ENCODE measurements at places on chromosomes 16 and 17.

GRCh38 chr17:39687101-39687545 lies 734 bp downstream of the PGAP3 start:
- no peak for DNase-seq

- no peak for DNase-seq
These were observed 495 bp upstream of the CMTR2 start for GRCh38 chr16:71289732-71290062.

DNA sequence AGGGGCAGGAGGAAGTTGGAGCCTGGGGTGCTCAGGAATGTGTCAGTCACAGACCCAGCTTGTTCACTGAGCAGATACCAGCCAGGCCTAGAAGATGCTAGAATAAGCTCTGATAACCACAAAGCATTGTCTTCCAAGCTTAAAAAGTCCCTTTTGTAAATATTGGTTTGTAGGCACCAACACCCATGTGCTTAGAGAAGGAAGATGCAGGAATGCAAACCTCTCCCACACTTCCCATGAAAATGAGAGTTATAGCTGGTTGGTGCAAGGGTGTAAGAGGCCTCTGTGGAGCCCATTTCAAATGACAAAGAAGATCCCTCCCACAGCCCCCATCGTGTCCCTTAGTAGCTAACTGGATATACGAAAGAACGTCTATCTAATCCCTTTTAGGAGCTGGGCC lies 210.3 kb downstream of the C16orf78 start:
- DNase-seq = no peak

DNA sequence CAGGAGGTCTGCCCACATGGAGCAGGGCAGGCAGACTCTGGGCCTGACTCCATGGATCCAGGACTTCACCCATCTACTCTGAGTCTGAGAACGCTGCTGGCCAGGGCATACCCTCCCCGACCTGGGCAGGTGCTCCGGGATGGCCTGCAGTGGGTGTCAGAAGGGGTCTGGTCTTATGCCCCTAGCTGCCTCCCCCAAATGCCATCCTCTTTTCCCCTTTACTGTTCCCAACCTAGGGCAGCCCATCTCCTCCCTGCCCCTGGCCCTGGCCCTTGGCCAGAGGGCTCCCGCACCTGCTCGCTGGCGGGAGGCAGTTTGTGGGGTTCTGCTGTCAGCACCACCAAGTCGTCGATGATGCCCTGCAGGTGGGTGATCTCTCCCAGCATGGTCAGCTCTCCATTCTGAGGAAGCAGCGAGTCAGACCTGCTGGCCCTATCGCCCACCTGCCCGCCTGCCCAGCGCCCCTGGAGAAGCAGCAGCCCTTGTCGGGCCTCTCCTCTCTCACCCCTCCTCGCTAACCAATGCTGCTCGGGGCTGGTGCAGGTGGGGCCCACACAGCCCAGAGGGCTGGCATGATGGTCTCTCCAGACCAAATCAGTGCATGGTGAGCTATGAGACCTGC lies 8.2 kb downstream of the MTSS2 start:
- DNase-seq = no peak
